ENCODE measurements at places on chromosomes 3 and 15.

DNA sequence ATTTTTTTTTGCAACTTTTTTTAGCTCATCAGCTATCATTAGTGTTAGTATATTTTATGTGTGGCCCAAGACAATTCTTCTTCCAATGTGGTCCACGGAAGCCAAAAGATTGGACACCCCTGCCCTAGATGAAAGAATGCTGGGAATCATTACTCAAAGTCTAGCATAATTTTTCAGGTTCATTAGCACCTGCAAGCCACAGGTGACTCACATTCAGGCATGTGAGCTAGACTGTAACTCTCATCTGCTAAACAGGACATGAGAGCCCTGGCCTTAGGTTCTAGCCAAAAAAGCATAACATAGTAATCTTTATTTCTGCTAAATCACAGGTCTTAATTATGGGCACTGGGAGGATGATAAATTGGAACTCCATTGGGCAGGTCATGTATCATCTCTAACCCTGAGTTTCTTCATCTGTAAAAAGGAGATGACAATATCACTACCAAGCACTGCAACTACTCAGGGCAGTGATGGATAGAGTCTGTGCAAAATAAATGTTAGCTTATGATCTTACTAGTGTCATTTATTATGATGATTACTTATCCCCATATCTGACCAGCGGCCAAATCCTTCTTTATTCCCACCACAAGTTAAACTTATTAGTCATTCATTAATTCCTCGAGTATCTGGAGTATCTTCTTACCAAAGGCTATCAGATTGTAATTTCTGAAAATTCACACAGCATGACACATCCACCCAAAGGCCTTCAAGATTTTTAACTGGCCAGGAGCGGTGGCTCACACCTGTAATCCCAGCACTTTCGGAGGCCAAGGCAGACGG lies 125.0 kb downstream of the PLD1 start:
- H3K27me3 ChIP-seq, result no peaks in the 10 kb centered on the region
- no peaks in the 10 kb centered on the region for H3K36me3 ChIP-seq
- no peak overlapping the region for H3K4me3 ChIP-seq
- no peaks in the 10 kb centered on the region for H3K4me1 ChIP-seq
- H3K27ac ChIP-seq, result no peak overlapping the region

DNA sequence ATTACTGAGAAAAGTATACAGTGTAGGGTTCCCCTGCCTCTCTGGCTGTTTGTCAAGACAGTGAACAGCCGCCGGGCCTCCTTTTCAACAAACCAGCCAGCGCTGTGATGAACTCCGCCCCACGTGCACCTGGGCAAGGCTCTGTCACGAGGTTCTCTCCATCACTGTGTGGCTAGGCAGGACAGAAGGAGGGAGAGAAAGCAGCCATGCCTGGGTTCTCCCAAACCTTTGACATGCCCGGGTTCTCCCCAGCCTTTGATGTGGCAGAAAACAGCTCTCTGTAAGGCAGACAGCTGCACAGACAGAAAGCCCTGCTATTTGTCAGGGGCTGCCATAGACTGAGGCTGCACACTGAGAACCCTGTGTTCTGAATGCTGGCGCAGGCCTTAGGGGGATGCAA lies 101.4 kb upstream of the TRPM1 start:
- no peak overlapping the region for H3K27ac ChIP-seq
- H3K4me3 ChIP-seq, result no peak overlapping the region
- DNase-seq, result no peak
- H3K4me1 ChIP-seq, result no peaks in the 10 kb centered on the region
- no peaks in the 10 kb centered on the region for H3K36me3 ChIP-seq

DNA sequence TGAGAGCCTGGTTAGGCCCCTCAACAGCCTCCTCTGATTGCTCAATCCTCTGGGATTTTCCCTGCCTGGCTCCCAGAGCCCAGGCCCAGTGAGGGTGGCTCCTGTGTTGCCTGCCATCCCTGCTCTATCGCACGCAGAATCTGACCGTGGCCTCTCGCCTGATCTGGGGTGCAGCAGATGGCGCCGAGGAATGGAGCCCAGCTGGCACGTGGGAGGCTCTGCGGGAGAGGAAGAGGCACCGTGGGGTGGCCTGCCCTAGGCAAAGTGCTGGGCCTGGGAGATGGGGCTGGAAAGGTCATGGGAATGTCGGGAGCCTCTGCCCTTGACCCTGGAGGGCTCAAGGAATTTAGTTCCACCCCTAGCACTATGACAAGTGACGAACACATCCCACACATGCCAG lies 10.3 kb downstream of the SV2B start:
- no peak overlapping the region for H3K4me3 ChIP-seq
- H3K4me1 ChIP-seq, result no peaks in the 10 kb centered on the region
- H3K27me3 ChIP-seq, result no peaks in the 10 kb centered on the region
- H3K27ac ChIP-seq, result no peak overlapping the region

DNA sequence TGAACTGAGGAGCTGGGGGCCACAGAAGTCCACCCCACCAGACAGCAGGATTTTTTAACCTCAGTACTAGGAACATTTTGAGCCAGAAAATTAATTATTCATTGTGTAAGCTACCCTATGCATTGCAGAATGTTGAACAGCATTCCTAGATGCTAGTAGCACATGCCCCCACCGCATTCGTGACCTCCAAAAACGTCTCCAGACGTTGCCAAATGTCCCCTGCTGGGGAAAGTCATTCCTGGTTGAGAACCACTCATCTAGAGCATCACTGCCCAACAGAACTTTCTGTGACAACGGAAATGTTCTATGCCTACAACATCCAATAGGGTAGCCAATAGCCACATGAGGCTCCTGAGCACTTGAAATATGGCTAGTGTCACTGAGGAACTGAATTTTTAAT lies 333.5 kb downstream of the FOXP1 start:
- no peak for DNase-seq
- no peaks in the 10 kb centered on the region for H3K27me3 ChIP-seq
- no peak overlapping the region for H3K27ac ChIP-seq
- H3K4me3 ChIP-seq, result no peak overlapping the region
- H3K36me3 ChIP-seq, result no peaks in the 10 kb centered on the region

DNA sequence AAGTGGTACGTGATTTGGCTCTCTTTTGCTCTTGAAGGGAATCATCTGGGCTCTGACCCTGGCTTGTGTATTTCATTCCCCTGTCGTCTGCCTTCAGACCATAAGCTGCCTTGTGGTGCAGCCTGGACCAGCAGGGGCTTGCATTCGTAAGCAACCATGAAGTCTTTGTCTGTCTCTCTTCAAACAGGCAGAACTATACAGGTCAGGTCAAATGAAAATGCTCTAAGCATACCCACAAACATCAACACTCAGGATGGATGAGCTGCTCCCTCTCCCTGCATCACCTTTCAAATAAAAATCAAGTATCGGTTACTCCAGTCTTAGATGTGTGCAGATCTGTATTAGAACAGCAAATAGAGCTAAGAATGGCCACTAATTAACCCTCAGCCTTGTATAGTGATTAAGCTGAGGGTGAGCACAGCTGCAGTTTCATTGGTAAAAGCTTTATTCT lies 268.6 kb upstream of the UBE2E1 start:
- DNase-seq, result no peak
- no peak overlapping the region for H3K4me3 ChIP-seq
- H3K27me3 ChIP-seq, result no peaks in the 10 kb centered on the region
- H3K4me1 ChIP-seq, result peaks cover 2% of the 10 kb centered on the region

GRCh38 chr3:181555681-181556080 lies 156.0 kb upstream of the SOX2 start:
- no peak overlapping the region for H3K27ac ChIP-seq
- H3K27me3 ChIP-seq, result no peaks in the 10 kb centered on the region
- H3K4me1 ChIP-seq, result no peaks in the 10 kb centered on the region
- no peak overlapping the region for H3K4me3 ChIP-seq

GRCh38 chr15:49270541-49271421 lies 100.7 kb downstream of the GALK2 start:
- 0 out of 2 replicates have a peak, but pooled peaks cover 2% of the 10 kb centered on the region for H3K36me3 ChIP-seq
- no peak overlapping the region for H3K27ac ChIP-seq
- H3K27me3 ChIP-seq, result no peaks in the 10 kb centered on the region
- H3K4me3 ChIP-seq, result no peak overlapping the region
- no peak for DNase-seq

GRCh38 chr3:104066658-104067057 lies 1300.1 kb upstream of the ALCAM start:
- no peaks in the 10 kb centered on the region for H3K4me1 ChIP-seq
- no peaks in the 10 kb centered on the region for H3K27me3 ChIP-seq
- no peak overlapping the region for H3K4me3 ChIP-seq
- DNase-seq, result no peak
- no peaks in the 10 kb centered on the region for H3K36me3 ChIP-seq

- H3K4me1 ChIP-seq, result no peaks in the 10 kb centered on the region
- H3K27me3 ChIP-seq, result no peaks in the 10 kb centered on the region
- H3K4me3 ChIP-seq, result no peak overlapping the region
- H3K27ac ChIP-seq, result no peak overlapping the region
Observed at GRCh38 chr3:112074006-112074405, 12.2 kb upstream of the C3orf52 start.

GRCh38 chr15:44550256-44550655 lies 13.3 kb downstream of the EIF3J start:
- H3K27me3 ChIP-seq, result no peaks in the 10 kb centered on the region
- H3K27ac ChIP-seq, result no peak overlapping the region
- H3K36me3 ChIP-seq, result peaks cover 3% of the 10 kb centered on the region
- no peaks in the 10 kb centered on the region for H3K4me1 ChIP-seq
- no peak for DNase-seq

GRCh38 chr3:24631481-24631880 lies 136.8 kb upstream of the THRB start:
- H3K4me1 ChIP-seq, result no peaks in the 10 kb centered on the region
- no peaks in the 10 kb centered on the region for H3K27me3 ChIP-seq
- no peak overlapping the region for H3K27ac ChIP-seq
- H3K36me3 ChIP-seq, result no peaks in the 10 kb centered on the region
- H3K4me3 ChIP-seq, result no peak overlapping the region
- DNase-seq, result no peak

GRCh38 chr3:30952786-30953185 lies 58.3 kb upstream of the GADL1 start:
- no peak overlapping the region for H3K4me3 ChIP-seq
- H3K27ac ChIP-seq, result no peak overlapping the region
- no peaks in the 10 kb centered on the region for H3K4me1 ChIP-seq

GRCh38 chr3:58664611-58665010 lies 2.0 kb downstream of the FAM3D start:
- no peak overlapping the region for H3K4me3 ChIP-seq
- H3K27me3 ChIP-seq, result no peaks in the 10 kb centered on the region
- H3K36me3 ChIP-seq, result no peaks in the 10 kb centered on the region
- no peak for DNase-seq
- no peaks in the 10 kb centered on the region for H3K4me1 ChIP-seq

DNA sequence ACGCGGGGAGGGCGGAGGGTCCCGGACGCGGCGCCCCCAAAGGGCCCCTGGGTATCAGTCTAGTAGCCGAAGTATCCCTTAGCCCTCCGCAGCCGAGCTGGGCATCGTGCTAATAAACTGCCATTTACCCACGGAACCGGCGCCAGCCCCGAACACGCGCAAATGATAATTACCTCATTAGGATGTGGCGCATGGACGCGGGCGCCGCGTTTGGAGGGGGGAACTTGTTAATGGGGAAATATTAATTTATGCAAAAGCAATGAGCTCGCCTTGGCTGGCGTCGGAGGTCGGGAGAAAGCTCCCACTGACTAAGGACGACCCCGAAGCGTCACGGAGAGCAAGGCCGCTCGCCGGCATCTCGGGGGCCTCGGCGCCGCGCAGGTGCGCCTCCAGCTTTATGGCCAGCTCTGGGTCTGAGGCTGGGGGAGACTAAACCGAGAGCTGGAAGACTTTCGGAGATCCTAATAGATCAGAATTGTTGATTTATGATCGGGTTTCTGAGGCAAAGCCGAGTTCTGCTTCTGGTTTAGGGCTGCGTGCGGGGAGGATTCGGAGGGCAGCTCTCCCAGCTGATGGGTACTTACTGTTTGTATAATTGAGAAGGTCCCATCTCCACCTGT lies 474 bp upstream of the FEZF2 start:
- H3K36me3 ChIP-seq, result no peaks in the 10 kb centered on the region
- peak overlapping the region; percentile 5 for H3K4me3 ChIP-seq
- peaks cover 100% of the 10 kb centered on the region for H3K27me3 ChIP-seq
- peak; percentile 62 for DNase-seq

DNA sequence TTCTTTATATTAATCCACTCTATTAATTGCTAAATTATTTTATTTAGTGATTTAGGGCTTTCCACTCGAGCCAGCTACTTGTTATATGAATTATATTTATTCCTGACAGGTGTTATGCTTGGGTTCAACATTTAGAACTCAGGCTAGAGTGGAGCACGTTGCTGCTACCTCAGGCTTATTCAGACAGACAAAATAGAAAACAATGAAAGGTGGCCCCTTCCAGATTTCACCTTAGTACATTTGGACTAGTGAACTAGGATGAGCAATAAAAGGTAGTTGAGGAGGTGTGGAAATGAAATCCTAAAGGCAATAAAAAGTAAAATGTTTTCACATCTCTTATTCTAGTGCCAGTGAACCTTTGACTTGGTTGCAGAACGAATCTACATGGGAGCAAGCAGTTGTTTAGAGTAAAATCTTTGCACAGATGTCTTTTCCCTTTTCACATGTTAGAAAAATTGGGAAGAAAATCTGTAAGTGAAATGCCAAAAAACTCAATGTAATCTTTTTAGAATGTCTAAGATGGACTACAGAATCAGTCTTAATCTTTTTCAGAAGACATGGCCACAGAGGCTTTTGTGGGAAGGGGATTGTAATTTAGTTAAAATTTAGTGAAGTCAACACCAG lies 63.8 kb downstream of the AKAP13 start:
- DNase-seq, result no peak
- H3K27ac ChIP-seq, result no peak overlapping the region
- no peaks in the 10 kb centered on the region for H3K36me3 ChIP-seq
- no peaks in the 10 kb centered on the region for H3K27me3 ChIP-seq
- no peak overlapping the region for H3K4me3 ChIP-seq

GRCh38 chr3:197007296-197007940 lies 22.2 kb downstream of the MELTF start:
- H3K36me3 ChIP-seq, result no peaks in the 10 kb centered on the region
- H3K4me3 ChIP-seq, result no peak overlapping the region
- H3K27me3 ChIP-seq, result peaks cover 17% of the 10 kb centered on the region
- no peak overlapping the region for H3K27ac ChIP-seq
- H3K4me1 ChIP-seq, result peaks cover 3% of the 10 kb centered on the region

GRCh38 chr3:43618142-43618541 lies 3.7 kb downstream of the ANO10 start:
- H3K4me3 ChIP-seq, result no peak overlapping the region
- DNase-seq, result no peak
- H3K36me3 ChIP-seq, result no peaks in the 10 kb centered on the region
- H3K4me1 ChIP-seq, result no peaks in the 10 kb centered on the region
- H3K27ac ChIP-seq, result no peak overlapping the region

Data from H1 (cell line).